Fibroblast of skin of right biceps (primary cell): ENCODE measurements at places on chromosomes 2 and 18.

DNA sequence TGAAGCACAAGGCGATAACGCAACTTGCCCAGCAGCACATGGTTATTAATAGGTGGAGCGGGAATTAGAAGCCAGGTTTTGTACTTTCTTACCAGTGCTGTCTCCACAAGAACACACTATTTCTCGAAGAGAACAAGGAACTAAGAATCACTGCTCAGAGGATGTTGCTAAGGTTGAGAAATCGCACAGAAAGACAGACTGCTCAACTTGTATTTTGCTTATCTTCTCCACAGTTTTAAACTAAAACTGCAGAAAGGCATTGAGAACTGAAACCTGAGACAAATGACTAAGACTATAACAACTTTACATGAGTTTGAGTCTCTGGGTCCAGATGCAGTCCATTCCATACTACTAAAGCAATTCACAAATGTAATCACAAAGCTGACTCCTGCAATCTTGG is 6.2 kb downstream of the PRKD3 start:
- DNase-seq: peak; percentile 69

GRCh38 chr2:85541753-85542457 is 2.9 kb downstream of the MAT2A start:
- no peak for DNase-seq

- no peak for DNase-seq
These were observed 201.4 kb downstream of the TCF4 start for GRCh38 chr18:55386545-55386944.

DNA sequence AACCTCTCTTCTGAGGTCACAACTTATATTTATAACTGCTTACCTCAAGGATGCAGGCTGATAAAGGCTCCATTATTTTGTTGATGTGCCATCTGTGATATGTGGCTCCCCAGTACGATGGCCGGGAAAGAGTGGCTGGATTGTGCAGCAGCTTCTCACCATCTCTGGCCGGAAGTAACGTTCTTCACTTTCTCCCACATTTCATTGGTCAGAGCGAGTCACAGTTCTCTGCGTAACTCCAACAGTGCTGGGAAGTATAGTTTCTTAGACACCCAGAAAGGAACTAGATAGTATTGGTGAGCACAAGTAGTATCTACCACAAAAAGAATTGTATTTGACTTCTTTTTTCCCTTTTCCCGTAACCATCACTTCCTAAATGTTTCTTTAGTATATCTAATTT is 28.7 kb downstream of the ZSWIM2 start:
- DNase-seq: peak; percentile 11

DNA sequence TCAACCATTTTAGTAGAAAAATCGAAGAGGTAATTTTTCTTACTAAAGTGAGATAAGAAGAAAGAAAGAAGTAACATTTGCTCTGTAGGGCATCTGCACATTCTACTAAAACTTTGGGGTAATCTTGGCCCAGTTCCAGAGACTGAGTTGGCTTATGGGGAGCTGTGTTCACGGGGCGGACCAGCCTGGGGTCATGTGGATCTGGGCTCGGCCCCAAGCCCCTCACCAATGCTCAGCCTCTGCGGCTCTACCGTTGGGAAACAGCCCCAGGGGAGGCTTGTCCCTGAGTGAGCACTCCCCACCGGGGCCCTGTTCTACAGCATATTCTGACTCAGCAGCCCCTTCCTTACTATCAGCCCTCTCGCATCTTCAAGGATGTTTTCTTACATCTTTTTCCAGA is 132.3 kb downstream of the RTP5 start:
- no peak for DNase-seq

- peak; percentile 67 for DNase-seq
These were observed 215.3 kb upstream of the DSEL start for GRCh38 chr18:67731851-67732250.

GRCh38 chr2:20781656-20782265 is 41.1 kb downstream of the LDAH start:
- DNase-seq: peak; percentile 13

- no peak for DNase-seq
These were observed 108.7 kb upstream of the ATL2 start for GRCh38 chr2:38485734-38486133.

DNA sequence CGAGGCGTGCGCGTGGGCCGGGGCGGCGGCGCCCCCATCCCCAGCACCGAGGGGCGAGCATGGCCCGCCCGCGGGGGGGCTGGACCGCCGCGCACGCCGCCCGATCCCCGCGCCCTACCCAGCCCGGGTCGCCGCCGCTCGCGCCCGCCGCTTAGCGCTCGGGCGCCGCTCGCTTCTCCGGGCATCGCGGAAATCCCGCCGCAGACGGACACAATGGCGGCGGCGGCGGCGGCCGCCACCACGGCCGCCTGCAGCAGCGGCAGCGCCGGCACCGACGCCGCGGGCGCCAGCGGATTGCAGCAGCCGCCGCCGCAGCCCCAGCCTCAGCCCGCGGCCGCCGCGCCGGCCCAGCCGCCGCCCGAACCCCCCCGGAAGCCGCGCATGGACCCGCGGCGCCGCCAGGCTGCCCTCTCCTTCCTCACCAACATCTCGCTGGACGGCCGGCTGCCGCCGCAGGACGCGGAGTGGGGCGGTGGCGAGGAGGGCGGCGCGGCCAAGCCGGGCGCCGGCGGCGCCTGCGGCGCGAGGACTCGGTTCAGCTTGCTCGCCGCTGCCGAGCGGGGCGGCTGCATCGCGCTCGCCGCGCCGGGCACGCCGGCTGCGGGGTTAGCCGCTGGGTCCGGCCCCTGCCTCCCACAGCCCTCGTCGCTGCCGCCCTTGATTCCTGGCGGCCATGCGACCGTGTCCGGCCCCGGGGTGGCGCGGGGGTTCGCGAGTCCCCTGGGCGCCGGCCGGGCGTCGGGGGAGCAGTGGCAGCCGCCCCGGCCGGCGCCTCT is 453 bp downstream of the CABLES1 start:
- DNase-seq: peak; percentile 55

- no peak for DNase-seq
These were observed 403.8 kb upstream of the HS6ST1 start for GRCh38 chr2:128722489-128722888.

DNA sequence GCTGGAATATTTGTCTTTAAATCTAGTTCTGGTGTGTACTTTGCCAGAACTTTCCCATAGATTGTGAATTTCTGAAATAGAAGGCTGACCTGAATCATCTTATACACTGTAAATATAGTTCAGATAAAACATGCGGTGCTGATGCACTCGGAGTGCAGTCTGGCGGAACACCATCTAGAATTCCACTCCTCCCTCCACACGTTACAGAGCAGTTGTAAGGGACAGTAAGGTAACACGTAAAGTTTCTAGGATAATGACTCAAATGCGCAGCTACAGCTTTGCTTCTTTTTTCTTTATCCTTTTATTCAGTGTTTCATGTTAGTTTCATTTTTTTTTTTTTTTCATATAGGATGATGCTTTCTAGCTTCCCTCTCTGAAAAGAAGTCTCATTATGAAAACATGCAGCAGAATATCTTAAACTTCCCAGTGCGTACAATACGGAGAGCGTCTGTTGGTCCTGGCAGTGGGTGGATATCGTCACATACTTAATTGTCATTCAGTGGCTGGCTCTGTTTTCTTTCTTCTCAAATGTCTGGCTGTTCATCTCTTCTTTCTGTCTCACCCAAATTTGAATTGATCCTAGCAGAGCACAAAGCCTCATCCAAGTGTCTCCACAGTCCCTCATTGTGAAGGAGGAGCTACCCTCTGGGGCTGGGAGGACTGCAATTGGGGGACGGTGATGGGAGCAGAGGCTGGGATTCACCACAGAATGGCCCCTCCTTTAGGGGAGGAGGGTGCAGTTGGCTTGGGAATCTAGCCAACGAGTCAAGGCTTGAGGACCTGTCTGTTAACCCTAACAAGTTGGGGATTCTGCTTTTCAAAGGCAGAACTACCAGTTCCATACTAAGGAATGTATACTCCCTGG is 138.8 kb downstream of the MYT1L start:
- no peak for DNase-seq

- no peak for DNase-seq
These were observed 7.3 kb upstream of the PROM2 start for GRCh38 chr2:95266781-95267430.

GRCh38 chr2:232562515-232563151 is 12.1 kb downstream of the EIF4E2 start:
- no peak for DNase-seq

- no peak for DNase-seq
These were observed 938.7 kb downstream of the DSC3 start for GRCh38 chr18:30103881-30104280.

DNA sequence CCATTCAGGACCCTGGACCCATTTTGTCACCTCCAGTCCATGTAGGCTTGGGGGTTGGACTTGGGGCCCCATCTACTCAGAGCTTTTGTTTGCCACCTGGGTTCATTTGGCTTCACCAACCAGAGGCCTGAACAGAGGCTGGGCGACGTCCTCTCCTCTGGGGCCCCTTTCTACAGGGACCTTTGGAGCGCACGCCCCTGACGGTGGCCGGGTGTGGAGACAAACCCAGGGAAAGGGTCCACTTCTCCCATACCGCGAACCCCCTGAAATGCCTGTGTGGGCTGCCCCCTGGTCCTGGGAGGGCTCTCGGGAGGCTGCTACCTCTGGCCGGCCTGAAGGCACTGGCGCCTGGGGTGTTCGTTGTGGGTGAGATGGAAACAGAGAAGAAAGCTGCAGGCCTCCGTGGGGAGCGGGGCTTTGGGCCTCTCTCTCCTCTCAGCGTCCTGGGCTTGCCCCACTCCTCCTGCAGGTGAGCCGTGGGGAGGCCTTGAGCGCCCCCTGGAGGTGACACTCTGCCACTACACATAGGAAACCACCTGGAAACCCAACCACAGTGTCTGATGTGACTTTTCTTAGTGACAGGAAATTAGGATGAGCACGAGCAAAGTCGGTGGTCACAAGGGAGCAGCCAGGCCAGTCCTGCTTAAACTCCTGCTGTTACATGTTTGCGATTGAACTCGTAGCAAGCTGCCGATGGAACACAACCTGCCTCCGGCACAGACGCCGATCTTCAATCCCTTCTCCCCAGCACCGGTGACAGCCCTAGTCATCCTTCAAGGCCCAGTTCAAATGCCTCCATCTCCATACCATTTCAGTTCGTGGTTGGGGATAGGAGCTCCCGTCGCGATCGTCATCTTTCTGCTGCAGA is 12.0 kb upstream of the NTSR2 start:
- no peak for DNase-seq

- peak; percentile 34 for DNase-seq
These were observed 294.5 kb downstream of the PLCL1 start for GRCh38 chr2:198098918-198099317.
